ENCODE measurements at places on chromosomes 1 and 21.

DNA sequence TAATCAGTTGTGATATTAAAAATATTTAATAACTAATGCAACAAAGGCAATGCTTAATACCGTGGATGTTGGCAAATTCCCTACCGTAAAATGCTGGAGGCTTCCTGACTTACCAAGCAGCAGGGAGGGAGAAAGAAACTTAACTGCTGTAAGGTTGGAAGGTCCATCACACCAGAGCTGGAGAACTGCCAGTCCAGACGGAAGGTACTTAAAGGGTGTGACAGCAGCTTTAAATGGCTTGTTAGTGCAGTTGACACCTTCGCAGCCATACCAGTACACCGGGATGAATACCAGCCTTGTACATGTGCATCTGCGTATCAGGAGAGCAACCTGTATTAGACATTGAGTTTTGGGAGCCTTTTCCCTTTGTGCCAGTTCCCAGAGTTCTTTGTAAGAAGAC, 269.5 kb upstream of the NCAM2 start:
- no peak for DNase-seq

GRCh38 chr1:15246960-15247614, at the start of gene FHAD1:
Gene FHAD1, plus strand, starts transcription at chr1:15247223. Its CDS starts 4,562 bp downstream, at chr1:15251785.
- peak; percentile 5 for DNase-seq

DNA sequence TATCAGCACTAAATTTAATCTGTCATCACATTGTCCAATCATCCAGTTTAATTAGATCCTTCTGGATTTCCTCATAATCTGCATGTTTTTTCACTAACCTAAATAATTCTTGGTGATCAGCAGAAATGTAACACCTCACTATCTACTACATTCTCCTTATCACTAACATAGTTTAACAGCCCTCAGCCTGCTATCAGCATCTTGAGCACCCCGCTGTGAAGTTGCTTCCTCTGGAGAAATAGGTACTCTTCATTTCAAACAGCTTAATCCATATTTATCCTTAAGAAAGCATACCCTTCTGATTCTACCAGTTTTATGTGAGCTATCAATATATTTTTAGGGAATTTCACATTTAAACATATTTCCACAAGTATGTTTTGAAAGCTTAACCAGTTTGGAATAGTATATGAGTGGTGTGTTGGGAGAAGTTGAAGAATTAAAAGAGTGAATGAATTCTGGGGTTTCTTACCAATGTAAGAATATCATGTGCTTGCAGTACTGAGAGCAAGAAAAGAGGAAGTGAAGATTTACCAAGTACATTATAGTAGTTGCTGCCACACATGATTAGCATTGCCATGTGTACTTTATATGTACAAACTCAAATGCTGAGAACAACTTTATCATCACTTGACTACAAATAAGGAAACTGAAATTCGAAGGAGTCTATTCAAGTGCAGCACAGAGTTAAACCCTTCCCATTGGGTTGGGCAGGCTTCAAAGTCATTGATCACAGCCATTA, 771.1 kb upstream of the ADGRL4 start:
- DNase-seq, result no peak

- no peak for DNase-seq
These were observed 29.3 kb downstream of the BATF3 start for GRCh38 chr1:212670301-212670700.

- DNase-seq, result peak; percentile 49
These were observed 953 bp upstream of the BRWD1 start for GRCh38 chr21:39314143-39315027.

DNA sequence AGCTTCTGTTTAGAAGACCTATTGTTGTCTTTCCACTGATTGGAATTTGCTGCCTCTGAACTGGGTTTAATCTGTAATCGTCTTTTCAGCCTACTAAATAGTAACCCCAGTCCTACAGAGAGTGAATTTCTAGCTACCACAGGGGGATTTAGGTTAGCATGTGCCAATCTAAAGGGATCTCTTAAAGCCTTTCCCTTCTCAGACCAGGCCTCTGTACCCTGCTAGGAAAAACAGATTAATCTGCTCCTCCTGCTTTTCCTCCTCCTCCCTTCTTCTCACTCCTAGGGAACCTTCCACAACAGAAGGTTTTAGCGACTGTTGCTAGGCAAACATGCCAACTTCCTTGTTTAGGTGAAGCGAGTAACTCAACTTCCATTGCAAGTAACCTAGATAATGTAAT, 1.3 kb upstream of the RC3H1 start:
- DNase-seq, result no peak

DNA sequence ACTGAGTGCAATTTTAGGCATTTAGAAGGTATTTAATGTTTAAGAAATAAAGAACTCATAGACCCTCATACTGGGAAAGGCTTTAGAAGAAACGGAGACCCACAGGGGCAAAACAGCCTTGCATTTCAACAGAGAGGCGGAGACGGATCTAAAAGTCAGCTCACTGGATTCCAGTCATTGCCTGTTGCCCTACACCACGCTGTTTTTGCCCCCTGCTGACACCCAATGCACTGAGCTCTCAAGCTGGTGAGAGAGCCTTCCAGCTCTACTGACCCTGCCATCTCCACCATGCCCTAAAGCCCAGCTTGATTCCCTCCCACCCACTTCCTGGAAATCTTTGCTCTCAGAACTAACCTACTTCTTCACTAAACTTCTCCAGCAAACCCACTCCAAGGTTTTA, 7.2 kb upstream of the TRAF3IP3 start:
- DNase-seq, result no peak

- DNase-seq, result no peak
These were observed 8.6 kb downstream of the SLC2A1 start for GRCh38 chr1:42950116-42950481.

- DNase-seq, result no peak
These were observed 601 bp downstream of the CCT8 start for GRCh38 chr21:29072873-29073221.

DNA sequence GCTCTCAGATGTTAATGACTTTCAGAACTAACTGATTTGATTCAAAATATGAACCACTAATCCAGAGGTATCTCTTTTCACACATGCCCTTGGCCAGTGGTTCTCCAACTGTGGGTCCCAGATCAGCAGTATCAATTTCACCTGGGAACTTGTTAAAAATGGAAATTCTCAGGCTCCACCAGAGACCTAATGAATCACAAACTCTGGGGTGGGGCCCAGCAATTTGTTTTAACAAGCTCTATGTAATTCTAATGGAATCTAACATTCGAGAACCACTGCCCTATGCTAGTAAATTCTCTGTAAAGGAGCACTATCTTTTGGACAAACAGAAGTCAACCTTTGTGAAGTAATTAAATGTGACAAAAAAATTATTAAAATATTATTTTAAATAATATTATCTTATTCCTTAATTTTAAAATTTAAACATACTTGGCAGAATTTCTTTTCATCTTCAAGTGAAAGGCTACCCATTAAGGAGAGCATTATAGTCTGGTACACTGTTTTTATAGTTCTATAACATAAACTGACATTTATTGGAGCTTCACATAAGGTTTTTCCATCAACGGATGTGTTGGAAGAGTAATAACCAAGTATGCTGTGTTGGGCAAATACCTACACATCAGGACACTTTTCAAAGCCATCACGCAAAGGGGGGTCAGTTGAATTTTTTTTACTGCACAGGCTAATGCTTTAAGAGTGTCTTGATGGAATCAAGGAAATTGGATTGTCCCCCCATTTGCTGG, 130.4 kb downstream of the LHX4 start:
- no peak for DNase-seq

GRCh38 chr1:46341222-46342083, 846 bp downstream of the NSUN4 start:
- no peak for DNase-seq

GRCh38 chr1:230915078-230915477, 46.8 kb upstream of the C1orf198 start:
- DNase-seq, result no peak

- no peak for DNase-seq
These were observed 14.6 kb upstream of the COL16A1 start for GRCh38 chr1:31718327-31718897.

- no peak for DNase-seq
These were observed 316.9 kb upstream of the CXADR start for GRCh38 chr21:17195976-17196375.

- no peak for DNase-seq
These were observed 22.6 kb downstream of the OR2G3 start for GRCh38 chr1:247627951-247628350.

DNA sequence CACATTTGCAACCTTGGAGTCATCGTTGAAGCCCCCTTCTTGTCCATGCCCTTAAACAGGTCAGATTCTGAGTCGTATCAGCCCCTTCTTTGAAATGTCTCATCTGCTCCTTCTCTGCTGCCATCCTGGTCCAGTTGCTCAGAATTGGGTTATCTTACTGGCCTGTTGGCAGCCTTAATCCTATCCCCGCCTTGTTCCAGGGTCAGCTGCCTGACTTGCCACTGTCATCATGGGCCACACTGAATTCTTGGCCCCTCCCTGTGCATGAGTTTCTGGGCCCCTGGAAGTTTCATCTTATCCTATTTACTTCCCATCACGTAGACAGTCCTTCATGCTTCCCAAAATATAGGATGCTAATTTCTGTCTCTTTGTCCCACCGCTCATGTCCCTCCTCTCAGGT, 23.7 kb downstream of the IRF2BP2 start:
- no peak for DNase-seq

DNA sequence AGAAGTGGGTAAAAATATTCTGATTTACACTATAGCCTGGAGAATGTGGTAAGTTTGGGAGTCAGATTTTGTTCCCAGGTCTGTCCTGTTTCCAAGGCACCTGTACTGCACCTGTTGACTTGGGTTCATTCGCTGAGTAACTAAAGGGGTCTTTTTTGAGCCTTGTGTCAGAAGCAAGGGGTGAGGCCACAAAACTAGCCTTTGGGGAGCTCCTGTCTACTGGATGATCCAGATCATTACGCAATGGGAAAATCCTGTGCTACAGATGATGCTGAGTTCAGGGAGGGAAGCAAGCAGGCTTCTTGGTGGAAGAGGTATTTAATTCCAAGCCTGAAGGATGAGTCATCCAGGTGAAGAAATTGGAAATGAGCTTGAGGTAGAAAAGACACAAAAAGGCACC, 424.0 kb downstream of the MATN1 start:
- no peak for DNase-seq

- DNase-seq, result no peak
These were observed 90.7 kb upstream of the KIAA1614 start for GRCh38 chr1:180821970-180822369.

DNA sequence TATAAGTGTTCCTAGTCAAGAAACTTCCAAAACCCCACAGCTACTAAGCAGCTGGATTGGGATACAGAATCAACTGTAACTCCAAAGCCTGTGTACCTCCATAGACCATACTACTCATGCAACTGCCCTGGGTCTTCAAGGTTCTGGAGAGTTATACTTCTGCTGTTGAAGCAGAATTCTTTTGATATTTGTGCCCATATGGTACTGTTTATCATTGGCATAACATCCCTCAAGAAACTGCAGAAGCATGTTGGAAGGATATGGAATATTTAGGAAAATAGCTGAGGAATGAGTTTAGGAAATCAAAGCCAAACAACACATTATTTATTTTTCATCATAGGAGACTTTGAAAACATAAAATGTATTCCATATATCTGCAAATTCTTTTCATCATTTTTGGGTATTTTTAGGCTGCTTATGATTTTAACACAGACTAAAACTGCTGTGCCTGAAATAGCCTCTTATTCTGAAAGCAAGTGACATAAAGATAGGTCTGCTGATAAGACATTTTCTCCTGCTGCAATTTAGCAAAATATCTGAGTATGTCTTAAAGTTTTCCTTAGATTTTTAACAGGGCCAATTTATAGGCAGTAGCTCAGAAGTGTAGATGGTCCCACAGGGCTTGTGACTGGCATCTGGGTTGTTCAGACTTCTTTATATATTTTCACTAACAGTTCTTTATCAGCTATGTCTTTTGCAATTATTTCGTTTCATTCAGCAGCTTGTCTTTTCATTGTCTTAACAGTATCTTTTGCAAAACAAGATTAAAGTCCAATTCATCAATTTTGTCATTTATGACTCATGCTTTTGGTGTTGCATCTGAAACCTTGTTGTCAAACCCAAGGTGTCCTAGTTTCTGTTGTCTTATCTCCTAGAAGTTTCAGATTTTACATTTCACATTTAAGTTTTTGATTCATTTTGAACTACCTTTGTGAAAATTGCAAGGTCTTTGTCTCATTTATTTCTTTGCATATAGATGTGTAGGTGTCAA, 41.1 kb upstream of the ZNF124 start:
- DNase-seq, result no peak

- DNase-seq, result no peak
These were observed 3.0 kb upstream of the RGS2 start for GRCh38 chr1:192805832-192806323.

- no peak for DNase-seq
These were observed 7.1 kb upstream of the TMEM61 start for GRCh38 chr1:54973205-54973921.

DNA sequence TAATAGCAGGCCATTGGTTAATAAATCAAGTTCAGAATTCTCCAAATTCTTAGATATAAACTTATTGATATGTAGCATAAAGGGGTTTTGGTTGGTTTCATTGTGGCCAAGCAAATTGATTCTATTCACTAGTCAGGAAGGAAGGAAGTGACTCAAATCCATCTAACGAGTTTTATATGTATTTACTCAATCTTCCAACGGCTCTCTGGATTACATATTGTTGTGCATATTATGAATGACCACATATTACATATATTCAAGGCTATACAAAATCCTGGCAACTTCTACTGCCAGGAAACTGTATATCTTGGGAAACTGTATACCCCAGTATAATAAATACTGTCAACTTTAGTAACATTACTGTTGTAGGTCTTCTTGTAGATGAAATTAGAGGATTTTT, 20.1 kb upstream of the PDE4B start:
- DNase-seq, result no peak

GRCh38 chr1:38208716-38209632, 162.4 kb upstream of the POU3F1 start:
- no peak for DNase-seq

- DNase-seq, result no peak
These were observed 79.5 kb upstream of the BACH1 start for GRCh38 chr21:29219165-29219770.

DNA sequence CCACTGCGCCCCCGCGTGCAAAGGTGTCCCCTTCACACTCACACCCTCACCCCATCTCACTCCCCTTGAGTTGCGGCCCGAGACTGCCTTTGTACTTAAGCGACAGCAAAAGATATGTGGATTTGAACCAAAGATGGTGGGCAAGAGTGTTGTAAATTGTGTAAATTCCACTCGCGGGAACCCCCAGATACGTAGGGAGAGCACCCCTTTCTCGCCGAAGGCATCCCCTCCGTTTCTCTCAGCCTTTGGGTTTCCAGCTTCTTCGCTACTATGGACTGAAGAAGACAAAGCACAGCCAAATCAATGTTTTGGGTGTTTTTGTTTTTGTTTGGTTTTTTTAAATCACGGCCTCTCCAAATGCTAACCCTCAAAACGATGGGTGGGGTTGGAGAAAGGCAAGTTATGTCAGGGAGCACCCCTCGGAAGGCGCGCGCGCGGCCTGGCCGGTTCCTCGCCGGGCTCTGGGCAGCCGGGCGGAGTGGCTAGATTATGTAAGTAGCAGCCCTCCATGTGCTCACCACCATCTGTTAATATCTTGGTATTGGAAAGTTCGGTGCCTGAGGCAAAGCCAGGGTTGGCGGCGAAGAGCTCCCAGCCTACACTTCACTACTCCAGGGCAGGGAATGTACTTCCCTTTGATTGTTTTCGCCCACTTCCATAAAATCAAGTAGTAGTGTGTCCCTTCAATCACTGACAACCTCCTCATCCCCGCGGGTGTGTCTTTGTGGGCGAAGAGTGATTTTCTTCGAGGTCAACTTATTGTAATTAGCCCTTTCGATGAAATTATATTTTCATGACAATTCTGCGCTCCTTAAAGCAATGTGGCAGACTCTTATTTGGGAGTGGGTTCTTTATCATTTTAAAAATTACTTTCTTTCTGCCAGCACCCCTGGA, 4.0 kb upstream of the PROX1 start:
- DNase-seq, result no peak

Data from activated naive CD4-positive, alpha-beta T cell (primary cell).